ENCODE measurements at places on chromosomes 13 and 19. TPM values are rescaled to one million over a fixed set of nuclear protein-coding genes. Genes with fewer than 3 reads are reported as not detected.

C19orf73 gene
- total RNA-seq: not detected

SYNE4 gene
- 0.63 TPM for total RNA-seq

TMEM238 gene
- total RNA-seq: not detected

MATK gene
- total RNA-seq: 19.7 TPM

TNNT1 gene
- 0.94 TPM for total RNA-seq

ZNF606 gene
- 65.1 TPM for total RNA-seq

CALM3 gene
- total RNA-seq: 269 TPM

MYDGF gene
- total RNA-seq: 28.8 TPM

TMC4 gene
- 1.3 TPM for total RNA-seq

PEX11G gene
- 0.94 TPM for total RNA-seq

IGFLR1 gene
- 0.94 TPM for total RNA-seq

FPR2 gene
- not detected for total RNA-seq

UBE2L5 gene
- 0.63 TPM for total RNA-seq

RASA3 gene
- 17.5 TPM for total RNA-seq

TMEM91 gene
- total RNA-seq: 9.7 TPM

ONECUT3 gene
- total RNA-seq: not detected

All from parietal lobe (tissue), 2 donors.